ENCODE measurements at places on chromosomes 16 and 17.

- DNase-seq = no peak
These were observed 6.9 kb upstream of the ST6GALNAC1 start for GRCh38 chr17:76650504-76650903.

DNA sequence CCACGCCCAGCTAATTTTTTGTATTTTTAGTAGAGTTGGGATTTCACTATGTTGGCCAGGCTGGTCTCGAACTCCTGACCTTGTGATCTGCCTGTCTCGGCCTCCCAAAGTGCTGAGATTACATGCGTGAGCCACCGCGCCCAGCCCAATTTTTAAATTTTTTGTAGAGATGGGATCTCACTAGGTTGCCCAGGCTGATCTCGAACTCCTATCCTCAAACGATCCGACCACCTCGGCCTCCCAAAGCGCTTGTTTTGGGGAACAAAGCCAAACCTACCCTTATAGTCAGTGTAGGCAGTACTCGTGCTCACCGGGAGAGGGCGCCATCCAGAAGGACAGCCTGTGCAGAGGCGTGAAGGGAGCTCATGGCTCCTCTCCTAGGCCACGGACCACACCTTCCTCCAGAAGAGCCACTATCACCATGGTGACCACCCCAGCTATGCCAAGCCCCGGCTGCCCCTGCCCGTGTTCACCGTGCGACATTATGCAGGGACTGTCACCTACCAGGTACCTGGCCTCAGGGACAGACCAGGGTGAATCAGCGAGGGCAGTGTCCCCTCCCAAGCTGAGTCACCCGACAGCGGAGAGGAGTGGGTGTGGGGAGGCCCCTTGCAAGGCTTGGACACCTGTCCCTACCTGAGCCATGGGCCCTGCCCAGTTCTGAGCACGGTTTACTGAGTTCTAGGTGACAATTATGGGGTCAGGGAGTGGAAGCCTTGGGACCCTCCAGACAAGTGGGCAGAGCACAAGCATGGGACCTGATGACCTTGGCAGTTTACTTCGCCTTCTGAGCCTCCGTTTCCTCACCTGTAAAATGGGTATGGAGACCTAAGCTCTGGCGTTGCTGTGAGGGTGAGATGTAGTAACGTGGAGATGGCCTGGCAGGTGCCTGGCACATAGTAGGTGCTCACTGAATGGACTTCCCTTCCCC, 13.7 kb downstream of the MYO15B start:
- no peak for DNase-seq

- no peak for DNase-seq
These were observed 91.0 kb downstream of the GSG1L start for GRCh38 chr16:27972500-27972899.

GRCh38 chr16:50126183-50126582, 26.9 kb upstream of the TENT4B start:
- no peak for DNase-seq

- no peak for DNase-seq
These were observed 815 bp downstream of the ATAD5 start for GRCh38 chr17:30832438-30833124.

GRCh38 chr17:42422958-42423712, at the start of gene CAVIN1:
Gene CAVIN1 (minus strand): TSS chr17:42423256. CDS start chr17:42423097, 159 bp downstream.
- DNase-seq = peak; percentile 96

GRCh38 chr16:84917492-84917891, 93.8 kb downstream of the ZDHHC7 start:
- no peak for DNase-seq

DNA sequence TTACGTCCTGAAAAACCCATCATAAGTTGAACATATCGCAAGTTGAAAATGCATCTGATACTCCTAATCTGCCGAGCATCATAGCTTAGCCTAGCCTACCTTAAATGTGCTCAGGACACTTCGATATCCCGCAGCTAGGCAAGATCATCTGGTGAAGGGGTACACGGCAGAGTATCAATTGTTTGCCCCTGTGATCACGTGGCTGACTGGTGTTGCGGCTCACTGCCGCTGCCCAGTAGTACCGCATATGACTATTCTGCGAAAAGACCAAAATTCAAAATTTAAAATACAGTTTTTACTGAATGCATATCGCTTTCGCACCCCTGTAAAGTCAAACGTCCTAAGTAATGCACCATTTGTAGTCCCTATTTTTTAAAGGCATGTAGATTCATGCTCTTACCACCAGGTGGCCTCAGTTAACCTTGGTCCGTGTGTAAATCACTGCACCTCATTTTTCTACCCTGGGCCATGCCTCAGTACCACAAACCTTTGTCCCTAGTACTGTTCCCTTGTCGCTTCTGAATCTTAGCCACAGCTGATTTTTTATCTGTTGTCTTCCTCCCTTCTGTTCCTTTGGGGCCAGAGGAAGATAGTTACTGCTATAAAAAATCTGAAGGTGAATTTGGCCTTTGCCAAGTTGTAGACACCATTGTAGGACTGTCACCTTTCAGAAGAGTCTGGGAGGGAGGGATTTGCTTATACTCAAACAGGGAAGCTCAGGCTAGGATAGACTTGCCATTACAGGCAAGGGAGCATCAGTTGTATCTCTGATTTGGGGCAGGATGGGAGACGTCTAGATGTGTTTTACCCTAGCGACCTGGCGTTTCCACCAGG, 34.4 kb downstream of the WWP2 start:
- peak; percentile 32 for DNase-seq

DNA sequence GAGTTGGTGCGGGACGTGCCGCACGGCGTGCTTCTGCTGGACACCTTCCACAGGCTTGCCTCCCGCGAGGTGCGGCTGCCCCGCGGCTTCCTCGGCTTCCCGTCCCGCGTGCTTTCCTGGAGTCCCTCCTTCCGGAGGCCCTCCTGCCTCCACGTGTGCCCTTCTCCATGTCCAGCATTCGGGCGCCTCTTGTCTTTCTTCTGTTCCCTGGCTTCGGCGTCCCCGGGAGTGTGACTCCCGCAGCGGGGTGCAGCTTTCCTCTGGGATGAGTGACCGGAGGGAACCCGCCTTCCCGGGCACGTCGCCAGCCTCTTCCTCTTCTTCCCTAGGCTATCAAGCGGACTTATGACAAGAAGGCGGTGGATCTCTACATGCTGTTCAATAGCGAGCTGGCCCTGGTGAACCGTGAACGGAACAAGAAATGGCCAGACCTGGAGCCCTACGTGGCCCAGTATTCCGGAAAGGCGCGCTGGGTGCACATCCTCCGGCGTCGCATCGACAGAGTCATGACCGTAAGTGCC, 23.0 kb downstream of the DNAH2 start:
- DNase-seq = no peak

GRCh38 chr16:78437352-78437968, 338.0 kb downstream of the WWOX start:
- no peak for DNase-seq

DNA sequence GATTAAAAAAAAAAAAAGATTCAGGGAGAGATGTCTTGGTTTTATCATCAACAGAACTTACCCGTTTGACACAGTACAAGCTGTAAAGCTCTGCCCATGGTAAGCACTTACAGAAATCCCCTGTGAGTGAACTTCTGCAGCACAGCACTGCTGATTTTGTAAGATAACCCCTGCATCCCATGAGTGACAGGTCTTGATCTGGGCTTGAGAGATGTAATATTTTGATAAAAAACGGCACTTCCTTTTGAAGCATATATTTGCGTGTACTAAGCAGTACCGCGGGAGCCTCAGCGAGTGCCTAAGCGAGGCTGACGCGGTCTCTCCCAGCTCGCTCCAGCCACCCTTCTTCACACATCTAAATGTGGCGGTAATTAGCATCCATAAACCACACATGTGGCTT, 50.5 kb downstream of the IKZF3 start:
- no peak for DNase-seq

DNA sequence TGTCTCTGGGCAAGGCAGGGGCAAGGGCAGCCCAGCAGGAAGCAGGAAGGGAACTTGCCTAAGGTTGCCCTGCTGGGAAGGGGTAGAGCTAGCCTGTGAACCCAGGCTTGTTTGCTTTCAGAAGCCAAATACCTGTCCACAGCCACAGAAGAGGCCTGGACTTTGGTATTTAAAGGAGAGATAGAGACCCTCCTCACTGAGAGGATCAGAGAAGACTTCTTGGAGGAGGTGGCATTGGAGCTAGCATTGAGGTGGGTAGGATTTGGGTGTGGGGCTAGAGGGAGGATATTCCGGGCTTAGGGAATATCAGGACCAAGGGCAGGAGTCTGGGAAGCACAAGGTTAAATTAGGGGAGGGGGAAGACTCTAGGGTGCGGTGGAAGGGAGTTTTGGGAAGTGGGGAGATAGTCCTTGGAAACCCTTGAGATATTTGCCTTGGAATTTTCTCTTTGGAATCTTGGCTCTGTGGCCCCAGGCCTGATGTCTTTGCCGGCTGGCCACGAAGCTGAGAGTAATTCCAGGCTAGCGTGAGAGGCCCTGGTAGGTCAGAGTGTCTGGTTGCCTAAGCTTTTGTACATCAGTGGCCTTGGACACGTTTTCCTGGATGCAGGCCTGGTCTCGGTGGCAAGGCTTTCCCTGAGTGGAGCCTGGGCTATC, 13.1 kb upstream of the ETV4 start:
- DNase-seq = no peak

GRCh38 chr16:52921104-52921503, 131.6 kb downstream of the CHD9NB start:
- DNase-seq = no peak

DNA sequence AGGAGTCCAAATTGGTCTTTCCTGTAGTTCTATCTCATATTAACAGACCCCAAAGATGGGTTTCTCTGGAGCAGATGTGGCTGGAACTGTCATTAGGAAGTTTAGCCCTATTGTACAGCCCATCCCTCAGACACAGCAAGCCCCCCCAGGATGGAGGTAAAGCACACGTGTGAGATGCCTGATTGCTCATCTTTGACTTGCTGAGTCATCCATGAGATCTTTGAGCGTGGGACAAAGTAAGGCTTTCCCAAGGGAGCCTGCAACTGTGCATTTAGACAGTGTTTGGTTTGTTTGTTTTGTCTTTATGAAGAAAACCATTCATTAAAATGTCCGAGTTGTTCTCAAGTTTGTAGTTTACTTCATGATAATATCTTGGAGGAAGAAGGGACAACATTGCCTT, 145.3 kb upstream of the CDH13 start:
- DNase-seq = no peak

DNA sequence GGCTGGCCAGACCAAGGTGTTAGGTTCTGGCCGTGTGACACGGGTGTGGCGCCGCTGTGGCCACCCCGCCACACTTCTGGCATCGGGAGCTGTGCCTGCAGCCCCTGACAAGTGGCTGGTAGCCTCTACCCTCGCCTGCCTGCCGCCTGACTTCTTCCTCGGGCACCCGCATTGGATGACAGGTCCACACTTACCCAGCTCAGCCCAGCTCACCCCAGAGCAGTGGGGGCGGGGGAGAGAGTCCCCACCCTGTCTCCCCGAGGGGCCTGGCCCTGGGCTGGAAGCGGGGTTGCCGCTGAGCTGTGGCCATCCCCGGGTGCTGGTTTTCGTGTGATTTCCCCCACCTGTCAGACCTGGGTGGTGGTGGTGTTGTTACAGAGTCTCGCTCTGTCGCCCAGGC, 53.9 kb upstream of the ACSF3 start:
- no peak for DNase-seq

GRCh38 chr17:43003542-43004172, 2.9 kb upstream of the IFI35 start:
- no peak for DNase-seq

- DNase-seq = no peak
These were observed 98.7 kb upstream of the CCL2 start for GRCh38 chr17:34156401-34156740.

DNA sequence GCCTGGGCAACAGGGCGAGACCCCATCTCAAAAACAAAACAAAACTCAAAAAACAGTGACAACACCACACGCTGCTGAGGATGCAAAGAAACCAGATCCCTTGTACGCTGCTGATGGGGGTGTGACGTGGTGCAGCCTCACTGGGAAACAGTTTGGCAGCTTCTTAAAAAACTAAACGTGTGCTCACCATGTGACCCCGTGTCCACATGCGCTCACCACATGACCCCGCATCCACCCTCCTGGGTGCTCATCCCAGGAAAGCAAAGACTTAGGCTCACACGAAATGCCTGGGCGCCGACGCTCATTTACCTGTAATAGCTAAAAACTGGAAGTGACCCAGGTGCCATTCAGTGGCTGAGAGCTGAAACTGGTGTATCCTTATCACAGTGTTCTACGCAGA, 19.9 kb upstream of the RPL13 start:
- no peak for DNase-seq

DNA sequence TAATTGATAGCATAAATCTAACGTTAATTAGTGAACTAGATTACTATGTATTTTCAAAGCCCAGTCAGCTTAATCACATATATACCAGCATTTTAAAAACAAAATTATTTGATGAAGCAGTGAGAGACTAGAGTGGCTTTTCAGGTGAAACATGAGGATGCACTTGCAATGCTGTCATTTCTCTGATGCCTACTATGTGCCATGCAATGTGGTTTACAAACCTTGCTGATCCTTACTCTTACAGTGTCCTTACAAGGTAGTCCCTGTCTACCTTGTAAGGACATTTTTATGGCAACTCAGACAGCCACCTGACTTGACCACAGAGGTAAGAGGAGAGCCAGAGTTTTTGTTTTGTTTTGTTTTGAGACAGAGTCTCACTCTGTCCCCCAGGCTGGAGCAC, 42.7 kb downstream of the CYB5B start:
- no peak for DNase-seq

GRCh38 chr16:31334934-31335333, 20.0 kb upstream of the ITGAX start:
- no peak for DNase-seq

DNA sequence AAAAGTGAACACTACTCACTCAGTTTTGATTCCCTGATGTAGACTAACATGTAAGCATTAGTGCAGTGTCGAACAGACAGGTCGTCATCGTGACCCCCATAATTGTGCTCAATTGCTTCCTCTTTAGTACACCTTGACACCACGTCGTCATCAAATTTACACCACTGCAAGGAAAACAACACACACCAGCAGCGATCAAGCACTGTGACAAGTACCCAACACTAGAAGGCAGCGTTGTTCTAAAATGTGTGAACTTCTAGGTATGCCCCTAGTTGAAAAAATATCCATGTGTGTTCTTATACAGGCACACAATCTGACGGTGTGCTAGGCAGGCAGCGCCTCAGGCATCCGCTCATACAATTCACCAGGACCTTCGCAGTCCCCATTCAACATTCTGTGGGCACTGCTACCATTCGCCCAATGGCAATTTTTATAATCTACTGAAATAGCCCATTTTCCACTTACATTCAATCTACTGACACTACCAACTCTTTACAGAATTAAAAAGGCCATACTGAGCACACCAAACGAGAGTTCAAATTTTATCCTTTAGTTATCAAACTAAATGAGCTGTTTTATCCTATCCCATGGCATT, 23.1 kb downstream of the LITAFD start:
- no peak for DNase-seq

DNA sequence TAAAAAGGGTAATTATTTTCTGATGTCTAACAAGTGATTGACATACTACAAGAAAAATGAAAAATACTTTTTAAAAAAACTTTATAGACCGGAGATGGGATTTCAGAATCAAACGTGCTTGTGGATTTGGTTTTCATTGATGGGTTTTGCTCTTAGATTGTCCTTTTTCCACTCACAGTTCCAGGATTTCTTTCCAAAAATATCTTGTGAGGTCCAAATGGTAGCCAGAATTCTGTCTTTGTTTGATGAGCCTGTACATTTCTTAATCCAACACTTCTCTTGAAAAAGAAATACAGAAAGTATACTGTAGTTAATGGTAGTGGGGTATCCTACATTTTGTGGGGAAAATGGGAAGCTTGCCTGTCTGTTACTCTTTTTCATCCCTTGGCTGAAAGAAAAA, 329.3 kb downstream of the KCNJ2 start:
- no peak for DNase-seq

- no peak for DNase-seq
These were observed 112.7 kb downstream of the ADCY9 start for GRCh38 chr16:4003576-4003975.

- peak; percentile 40 for DNase-seq
These were observed 14.2 kb upstream of the RIPOR1 start for GRCh38 chr16:67514382-67514828.

Data from skeletal muscle cell (primary cell).